ENCODE measurements at places on chromosomes 1 and 21.

DNA sequence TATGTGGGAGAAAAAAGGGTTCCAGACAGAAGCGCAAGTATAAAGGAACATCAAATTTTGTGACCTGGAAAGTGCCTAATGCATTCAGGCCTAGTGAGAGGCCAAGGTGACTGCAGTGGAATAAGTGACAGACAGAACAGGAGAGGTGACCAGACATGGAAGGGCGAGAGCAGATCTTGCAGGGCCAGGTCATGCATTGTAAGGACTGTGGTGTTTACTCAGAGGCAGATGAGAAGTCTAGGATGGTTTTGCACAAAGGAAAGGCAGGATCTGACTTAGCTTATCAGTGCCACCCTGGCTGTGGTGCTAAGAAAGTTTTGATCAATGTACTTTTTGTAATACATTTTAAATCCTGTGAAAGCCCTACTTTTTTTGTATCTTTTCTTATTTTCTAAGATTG lies 34.1 kb upstream of the AHCYL1 start:
- no peak for DNase-seq

GRCh38 chr1:89966656-89967055 lies 28.3 kb upstream of the ZNF326 start:
- no peak for DNase-seq

DNA sequence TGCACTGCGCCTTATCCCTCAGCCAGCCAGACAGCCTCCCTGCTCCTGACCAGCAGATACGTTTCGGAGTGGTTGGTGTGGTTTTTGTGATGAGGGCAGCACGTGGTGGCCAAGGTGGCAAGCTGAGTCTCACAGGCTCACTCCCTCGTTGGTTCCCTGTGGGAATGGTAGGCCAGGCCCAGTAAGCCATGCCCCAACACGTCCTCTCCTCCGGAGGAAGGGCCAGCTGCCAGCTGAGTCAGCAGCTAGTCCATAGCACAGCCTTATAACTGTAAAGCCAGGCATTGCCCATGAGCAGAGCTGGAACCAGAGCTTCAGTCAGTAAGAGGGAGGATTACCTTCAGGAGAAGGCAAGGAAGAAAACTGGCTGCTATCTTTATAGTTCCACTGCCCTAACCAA lies 29.5 kb downstream of the SZRD1 start:
- no peak for DNase-seq

- DNase-seq: no peak
Measured at GRCh38 chr1:92848201-92848600, 16.4 kb downstream of the RPL5 start.

GRCh38 chr1:236377832-236378535 lies 16.1 kb upstream of the EDARADD start:
- no peak for DNase-seq

DNA sequence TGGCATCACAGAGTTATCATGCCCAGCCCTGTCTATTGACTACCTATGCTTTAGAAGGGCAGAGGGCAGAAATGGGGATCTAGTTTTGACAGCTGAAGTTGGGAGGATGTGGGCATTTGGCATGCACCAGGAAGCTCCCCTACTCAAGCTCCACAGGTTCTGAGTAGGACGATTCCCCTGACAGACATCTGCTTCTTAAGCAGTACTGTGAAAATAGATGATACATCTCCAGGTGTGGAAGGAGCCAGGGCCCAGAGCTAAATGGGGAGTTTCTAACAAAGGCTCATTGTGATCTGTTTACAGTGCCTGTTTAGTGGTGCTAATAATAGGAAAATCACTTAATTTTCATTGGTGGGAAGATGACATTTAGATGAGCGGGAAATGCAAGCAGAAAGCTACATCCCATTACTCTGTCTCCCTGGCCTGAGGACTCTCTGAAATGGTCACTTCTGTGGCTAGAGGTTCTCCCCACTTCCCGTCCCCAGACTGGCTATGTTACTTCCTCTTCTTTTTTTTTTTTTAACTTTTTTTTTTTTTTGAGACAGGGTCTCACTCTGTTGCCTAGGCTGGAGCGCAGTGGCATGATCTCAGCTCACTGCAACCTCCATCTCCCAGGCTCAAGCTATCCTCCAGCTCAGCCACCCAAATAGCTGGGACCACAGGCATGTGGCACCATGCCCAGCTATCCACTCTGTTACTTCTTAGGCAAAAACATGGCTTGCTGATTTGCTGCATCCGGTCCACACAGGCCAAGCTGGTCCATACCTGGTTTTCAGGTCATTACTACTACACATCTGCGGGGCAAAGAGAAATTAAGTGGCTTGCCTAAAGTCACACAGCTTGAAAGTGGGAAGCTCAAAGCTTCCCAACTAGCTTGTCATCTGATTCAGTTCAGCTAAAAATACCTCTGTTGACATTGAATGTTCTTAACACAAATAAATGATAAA lies 23.2 kb upstream of the CNIH3 start:
- no peak for DNase-seq

GRCh38 chr1:226185141-226186036 lies 1.2 kb downstream of the ACBD3 start:
- DNase-seq: peak; percentile 22

DNA sequence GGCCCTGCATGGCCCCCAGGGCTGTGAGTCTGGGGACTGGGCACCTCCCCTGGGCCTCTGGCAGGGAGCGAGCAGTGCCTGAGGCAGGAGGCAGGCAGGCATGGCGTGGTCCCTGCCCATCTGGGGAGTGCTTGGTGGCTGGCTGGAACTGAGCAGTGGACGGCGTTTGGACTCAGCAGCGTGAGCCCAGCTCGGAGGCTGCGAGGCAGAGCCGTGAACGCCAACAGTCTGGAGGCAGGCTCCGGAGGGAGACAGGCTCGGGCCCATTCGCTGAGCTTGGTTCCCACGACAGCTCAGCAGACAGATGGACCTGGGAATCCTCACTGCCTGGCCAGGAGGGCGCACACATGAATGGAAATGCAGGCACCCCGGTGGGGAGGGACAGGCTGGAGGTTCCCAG lies 160.7 kb upstream of the POU3F1 start:
- DNase-seq: no peak

DNA sequence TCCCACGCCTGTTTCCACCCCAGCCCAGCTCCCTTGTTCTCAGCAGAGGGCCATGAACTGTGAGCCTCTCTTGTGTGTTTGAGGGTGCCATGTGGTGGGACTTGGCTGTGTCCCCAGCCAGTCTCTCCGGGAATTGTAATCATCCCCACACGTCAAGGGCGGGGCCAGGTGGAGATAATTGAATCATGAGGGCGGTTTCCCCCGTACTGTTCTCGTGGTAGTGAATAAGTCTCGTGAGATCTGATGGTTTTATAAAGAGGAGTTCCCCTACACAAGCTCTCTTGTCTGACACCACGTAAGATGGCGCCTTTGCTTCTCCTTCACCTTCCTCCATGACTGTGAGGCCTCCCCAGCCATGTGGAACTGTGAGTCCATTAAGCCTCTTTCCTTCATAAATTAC lies 57.2 kb upstream of the COL6A2 start:
- no peak for DNase-seq

GRCh38 chr1:204889681-204890383 lies 19.2 kb downstream of the NFASC start:
- DNase-seq: no peak
